ENCODE measurements at places on chromosomes 5 and 9.

- no peak for DNase-seq
Observed at GRCh38 chr9:35990155-35990554, 32.2 kb upstream of the OR2S2 start.

- DNase-seq = no peak
Observed at GRCh38 chr5:123273984-123274383, 149.2 kb downstream of the CEP120 start.

DNA sequence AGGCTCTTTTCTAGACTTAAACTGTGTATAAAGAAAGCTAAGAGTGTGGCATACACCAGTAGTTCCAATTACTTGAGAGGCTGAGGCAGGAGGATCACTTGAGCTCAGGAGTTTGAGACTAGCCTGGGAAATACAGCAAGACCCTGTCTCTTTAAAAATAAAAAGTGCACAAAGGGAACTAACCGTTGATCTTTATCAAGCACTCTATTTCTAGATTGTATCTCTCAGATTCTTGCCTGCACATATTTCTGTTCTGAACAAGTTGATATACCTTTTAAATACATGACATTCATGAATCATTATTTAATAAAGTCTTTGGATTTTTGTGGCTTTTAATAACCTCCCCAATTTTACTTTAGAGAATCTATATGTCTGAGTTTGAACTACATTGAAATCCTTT, 47.2 kb downstream of the HMGCR start:
- DNase-seq = no peak

DNA sequence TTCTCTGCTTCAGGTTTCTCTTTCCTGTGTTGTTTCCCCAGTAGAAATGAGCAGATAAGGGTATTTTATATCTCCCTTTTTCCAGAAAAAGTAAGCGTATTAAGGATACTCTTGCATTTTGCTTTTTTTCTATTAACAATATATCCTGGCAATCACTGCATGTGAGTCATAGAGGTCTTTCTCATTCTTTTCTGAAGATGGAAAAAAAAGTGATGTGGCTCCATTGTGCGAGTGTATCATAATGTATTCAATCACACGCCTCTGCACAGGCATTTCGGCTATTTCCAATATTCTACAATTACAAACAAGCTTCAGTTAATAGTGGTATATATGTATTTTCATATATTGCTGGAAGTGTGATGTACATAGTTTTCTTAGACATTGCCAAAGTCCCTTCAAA, 155.9 kb downstream of the MED27 start:
- DNase-seq = no peak

DNA sequence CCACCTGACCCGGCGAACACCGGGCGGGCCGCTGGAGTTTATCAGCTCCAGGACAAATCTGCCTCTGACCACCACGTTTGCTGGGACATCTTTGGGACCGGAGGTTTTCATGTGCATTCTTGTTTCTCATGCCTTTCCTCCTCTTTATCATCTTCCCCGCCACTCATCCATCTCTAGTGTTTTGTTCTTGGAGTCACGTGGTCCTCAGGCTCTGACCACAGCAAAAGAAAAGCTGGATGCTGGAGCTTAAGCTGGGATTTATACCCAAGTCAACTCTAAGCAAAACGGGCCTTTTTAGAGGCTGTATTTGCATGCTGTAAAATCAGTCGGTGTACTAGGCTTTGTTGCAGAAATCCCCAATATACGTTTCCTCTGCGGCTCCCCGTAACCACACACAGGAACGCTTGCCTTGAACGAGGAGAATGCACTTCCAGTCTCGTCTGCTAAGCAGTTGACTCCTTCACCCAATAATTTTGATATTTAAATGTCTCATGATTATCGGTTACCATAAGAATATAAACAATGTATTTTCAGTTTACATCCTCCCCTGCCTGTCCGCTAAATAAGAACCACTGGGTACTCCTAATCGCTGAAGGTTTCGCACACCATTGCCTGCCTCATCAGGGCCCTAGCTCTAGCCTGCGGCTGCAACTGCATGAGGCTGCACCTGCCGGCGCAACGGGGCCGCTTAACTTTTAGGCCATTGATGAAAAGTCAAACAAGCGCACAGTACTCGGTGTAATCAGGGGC, 560 bp upstream of the NDUFS6 start:
- DNase-seq = peak; percentile 81

- DNase-seq = no peak
Observed at GRCh38 chr5:161201558-161201957, 345.0 kb downstream of the GABRB2 start.

- DNase-seq = no peak
Observed at GRCh38 chr5:3024976-3025375, 273.5 kb upstream of the IRX2 start.

DNA sequence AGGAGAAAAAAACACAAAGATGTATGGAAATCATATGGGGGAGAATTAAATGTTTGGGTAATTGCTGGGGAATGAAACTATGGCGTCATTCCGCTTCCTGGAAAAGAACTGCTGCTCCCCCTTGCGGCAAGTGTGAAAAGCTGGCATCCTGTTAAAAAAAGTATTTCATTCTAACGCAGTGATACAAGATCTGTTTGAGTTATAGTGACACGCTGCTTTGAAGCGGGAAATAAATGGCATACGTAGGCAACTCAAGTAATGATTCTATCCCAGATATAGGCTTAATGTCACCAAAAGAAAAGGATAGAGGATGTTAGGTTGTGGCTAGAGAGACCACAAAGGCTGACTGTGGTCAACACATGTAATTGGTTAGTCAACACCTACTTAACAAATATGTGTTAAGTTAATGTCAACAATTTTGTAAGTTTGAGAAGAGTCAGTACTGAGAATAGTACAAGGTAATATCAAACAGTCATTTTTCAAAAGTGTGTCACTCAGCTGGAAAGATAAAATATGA, 70.2 kb upstream of the ALDH1A1 start:
- peak; percentile 35 for DNase-seq

DNA sequence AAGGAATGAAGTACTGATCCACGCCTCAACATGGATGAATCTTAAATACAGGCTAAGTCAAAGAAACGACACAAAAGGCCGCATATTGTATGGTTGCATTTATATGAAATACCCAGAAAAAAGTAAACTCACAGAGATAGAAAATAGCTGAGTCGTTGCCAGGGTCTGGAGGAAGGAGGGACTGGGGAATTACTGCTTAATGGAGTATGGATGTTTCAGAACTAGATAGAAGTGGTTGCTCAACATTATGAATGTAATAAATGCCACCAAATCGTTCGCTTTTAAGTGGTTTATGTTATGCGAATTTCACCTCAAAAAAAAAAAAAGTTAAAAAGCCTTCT, 784 bp upstream of the MSANTD3 start:
- DNase-seq = no peak

- peak; percentile 65 for DNase-seq
Observed at GRCh38 chr5:177402271-177403043, 2.0 kb upstream of the PFN3 start.

- DNase-seq = no peak
Observed at GRCh38 chr5:172426086-172426485, 28.2 kb downstream of the SH3PXD2B start.

DNA sequence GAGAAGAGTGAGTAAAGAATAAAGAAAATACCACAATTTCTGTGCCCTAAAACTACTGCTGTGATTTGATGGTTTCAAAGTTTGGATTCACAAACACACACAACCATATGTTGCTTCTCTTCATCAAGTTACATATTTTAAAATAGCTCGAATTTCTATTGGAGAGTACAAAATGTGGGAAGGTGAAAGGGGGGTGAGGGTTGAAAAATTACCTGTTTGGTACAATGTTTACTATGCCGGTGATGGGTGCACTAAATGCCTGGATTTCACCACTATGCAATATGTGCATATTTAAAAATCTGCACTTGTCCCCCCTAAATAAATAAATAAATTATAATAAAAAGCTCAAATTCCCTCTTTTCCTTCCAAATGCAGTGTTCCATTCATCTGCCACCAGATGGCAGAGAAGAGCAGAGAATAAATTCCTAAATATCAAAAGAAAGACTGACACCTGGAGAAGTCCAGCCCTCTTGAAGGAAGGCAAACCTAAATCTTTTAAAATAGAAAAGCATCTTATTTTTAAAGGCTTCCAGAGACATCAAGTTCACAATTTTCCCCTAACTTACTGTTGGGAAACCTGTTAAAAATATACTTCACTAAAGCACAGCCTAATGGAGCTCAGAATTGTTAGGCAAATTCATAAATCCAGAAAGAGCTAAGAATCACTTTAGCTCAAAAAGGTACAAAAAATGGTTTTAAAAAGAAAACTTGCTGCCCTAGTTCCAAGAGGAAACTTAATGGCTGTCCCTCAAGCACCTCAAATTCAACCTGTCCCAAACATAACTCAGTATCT, 24.8 kb upstream of the HNRNPA0 start:
- no peak for DNase-seq

DNA sequence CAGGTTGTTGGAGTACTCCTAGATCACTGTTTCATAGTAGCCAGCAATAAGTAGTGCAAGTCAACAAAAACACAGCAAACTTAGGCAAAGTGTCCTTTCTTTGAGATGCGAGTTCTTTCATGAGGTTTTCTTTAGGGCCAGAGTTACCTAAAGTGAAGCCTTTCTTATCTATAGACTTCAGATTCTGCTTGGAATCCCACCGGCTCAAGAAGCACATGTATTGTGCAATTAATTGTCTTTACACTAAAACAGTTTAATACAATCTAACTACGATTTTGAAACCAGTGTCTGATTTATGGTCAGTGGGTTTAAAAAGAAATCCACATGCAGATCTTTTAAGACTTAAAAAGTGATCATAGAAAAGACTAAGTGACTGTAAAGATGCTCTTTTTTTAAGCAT, 3.6 kb downstream of the PURA start:
- no peak for DNase-seq

GRCh38 chr5:119393201-119393691, 37.4 kb downstream of the TNFAIP8 start:
- DNase-seq = no peak

GRCh38 chr5:99644822-99645221, 716.0 kb upstream of the CHD1 start:
- DNase-seq = no peak

GRCh38 chr5:31530541-31531265, 1.2 kb downstream of the DROSHA start:
- DNase-seq = no peak

- no peak for DNase-seq
Observed at GRCh38 chr5:143101121-143101520, 302.4 kb downstream of the NR3C1 start.

- no peak for DNase-seq
Observed at GRCh38 chr5:137344723-137345322, 154.3 kb downstream of the SPOCK1 start.
